ENCODE measurements at places on chromosomes 7 and 10.
A peak's percentile ranks its signal among the peaks of the same experiment; 100 is the strongest.

GRCh38 chr7:24920451-24921361, 59.3 kb downstream of the OSBPL3 start:
- DNase-seq = no peak

DNA sequence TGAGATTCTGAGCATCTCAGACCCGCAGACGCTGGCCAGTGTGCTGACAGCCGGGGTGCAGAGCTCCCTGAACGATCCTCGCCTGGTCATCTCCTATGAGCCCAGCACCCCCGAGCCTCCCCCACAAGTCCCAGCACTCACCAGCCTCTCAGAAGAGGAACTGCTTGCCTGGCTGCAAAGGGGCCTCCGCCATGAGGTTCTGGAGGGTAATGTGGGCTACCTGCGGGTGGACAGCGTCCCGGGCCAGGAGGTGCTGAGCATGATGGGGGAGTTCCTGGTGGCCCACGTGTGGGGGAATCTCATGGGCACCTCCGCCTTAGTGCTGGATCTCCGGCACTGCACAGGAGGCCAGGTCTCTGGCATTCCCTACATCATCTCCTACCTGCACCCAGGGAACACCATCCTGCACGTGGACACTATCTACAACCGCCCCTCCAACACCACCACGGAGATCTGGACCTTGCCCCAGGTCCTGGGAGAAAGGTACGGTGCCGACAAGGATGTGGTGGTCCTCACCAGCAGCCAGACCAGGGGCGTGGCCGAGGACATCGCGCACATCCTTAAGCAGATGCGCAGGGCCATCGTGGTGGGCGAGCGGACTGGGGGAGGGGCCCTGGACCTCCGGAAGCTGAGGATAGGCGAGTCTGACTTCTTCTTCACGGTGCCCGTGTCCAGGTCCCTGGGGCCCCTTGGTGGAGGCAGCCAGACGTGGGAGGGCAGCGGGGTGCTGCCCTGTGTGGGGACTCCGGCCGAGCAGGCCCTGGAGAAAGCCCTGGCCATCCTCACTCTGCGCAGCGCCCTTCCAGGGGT, 703 bp downstream of the RBP3 start:
- DNase-seq = no peak

GRCh38 chr7:40493609-40494051, 358.8 kb downstream of the SUGCT start:
- DNase-seq = no peak

DNA sequence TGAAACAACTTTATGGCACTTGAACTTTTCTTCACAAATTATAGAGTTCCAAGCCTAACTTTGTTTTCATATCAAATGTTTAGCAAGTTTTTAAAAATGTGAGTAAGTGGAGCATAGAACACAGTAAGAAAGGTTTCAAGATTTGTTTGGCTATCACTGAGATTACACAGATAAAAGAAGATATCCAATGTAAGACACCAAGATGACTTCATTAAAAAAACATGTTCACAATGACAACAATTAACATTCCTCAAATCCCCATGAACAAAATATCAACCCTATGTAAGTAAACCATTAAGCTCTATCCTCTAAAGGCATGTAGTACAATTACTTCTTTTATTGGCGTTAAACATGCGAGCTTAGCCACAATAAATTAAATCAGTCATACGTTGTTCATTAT, 129.7 kb downstream of the RELN start:
- no peak for DNase-seq

GRCh38 chr7:70313271-70313670, 715.0 kb downstream of the AUTS2 start:
- no peak for DNase-seq

DNA sequence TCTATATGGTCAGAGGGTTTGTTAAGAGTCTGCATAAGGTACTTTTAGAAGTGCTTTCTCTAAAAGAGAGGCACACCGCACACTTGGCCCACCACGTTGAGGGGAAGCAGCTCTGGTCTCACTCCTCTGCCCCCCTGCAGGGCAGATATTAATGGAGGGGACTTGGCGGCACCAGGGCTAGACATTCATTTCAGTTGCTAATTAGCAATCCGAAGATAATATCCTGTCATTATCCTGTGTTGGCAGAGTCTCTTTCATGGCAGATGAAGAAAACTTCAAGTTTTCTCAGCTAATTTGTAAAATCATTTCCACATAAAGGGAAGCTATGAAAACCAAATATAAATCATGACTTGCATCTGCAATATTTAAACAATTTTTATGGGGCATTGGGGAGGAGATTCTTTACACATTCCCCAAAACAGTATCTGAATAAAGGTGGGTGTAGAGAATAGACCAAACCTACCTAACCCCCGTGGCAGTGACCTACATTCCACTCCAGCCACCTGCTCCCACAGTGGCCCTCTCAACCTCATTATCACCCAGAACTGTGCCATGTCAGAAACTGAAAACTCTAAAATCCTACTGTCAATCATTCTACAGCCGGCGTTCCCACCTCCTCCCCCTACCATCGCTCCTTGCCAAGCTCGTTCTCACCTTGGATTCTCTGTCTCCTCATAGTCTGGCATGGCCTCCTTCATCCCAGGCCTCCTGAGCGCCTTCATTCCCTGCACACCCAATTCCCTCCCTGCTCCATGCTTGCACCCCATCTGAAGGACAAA, 54.1 kb upstream of the STK17A start:
- no peak for DNase-seq

DNA sequence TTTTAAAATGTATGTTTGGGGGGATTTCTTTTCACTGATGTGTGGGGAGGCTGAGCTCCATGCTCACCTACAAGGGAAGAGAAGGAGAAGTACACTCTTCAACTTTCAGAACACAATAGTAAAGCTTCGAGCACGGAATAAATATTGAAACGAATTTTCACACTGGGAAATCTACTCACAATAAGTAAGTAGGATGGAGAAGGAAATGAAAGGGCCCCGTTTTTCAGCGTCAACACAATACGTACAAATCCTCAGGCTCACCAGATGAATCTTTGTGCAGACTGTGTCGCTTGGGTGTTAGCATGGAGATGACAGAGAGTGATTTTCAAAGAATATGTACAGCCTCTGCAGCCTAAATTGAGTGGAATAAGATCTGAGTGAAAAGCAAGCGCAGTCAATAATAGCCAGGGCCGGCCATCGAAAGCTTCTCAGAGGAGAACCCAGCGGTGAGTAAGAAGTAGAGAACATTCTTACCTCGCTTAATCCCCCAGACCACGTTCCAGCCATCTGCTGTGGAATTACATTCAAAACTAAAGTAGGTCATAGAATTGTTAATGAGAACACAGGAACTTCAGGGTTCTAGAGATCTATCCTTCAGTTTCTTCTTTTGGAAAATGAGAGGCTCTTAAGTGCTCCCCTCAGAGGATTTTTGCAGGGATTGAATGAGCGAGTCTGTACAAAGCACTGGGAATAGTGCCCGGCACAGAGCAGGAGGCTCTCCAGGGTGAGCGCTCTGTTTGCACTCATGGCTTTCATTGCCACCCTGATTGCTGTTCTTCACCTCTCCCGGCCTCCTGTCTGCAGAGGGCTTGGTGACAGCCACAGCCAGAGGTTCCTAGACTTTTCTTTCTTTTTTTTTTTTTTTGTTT, 292.8 kb downstream of the SFMBT2 start:
- DNase-seq = peak; percentile 26

- no peak for DNase-seq
Observed at GRCh38 chr7:100017300-100017699, 1.9 kb downstream of the ZKSCAN1 start.

DNA sequence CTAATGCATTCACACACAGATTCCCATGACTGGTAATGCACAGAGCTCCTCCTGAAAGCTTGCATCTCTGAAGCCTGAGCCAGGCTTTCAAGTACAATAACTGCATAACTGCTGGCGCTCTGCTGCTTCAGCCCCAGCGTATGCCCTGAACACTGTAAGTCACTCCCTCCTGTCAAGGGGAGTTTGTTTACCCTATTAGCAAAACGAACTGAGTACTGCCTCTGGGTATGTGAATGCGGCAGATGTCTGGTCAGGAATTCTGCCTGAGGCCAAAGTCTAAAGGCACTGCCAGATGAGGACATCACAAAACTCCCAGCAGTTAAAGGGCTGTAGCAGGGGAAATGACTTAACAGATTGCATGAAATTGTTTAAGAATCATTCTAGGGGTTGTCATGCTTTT, 97.7 kb downstream of the NRCAM start:
- DNase-seq = no peak

- no peak for DNase-seq
Observed at GRCh38 chr10:80448209-80448942, 5.7 kb upstream of the TSPAN14 start.

GRCh38 chr10:132520177-132520811, 17.3 kb upstream of the INPP5A start:
- DNase-seq = peak; percentile 23

- no peak for DNase-seq
Observed at GRCh38 chr7:77413861-77414424, 2.2 kb downstream of the GSAP start.

Measured in dorsolateral prefrontal cortex (tissue), 122 donors.